ENCODE measurements at places on chromosomes 3 and 15.

GRCh38 chr15:42101861-42102260 is 7.5 kb upstream of the PLA2G4D start:
- DNase-seq = no peak

GRCh38 chr3:45978006-45978761 is 17.4 kb downstream of the FYCO1 start:
- DNase-seq = no peak

GRCh38 chr15:74511583-74511982 is 29.4 kb upstream of the ARID3B start:
- DNase-seq = no peak

DNA sequence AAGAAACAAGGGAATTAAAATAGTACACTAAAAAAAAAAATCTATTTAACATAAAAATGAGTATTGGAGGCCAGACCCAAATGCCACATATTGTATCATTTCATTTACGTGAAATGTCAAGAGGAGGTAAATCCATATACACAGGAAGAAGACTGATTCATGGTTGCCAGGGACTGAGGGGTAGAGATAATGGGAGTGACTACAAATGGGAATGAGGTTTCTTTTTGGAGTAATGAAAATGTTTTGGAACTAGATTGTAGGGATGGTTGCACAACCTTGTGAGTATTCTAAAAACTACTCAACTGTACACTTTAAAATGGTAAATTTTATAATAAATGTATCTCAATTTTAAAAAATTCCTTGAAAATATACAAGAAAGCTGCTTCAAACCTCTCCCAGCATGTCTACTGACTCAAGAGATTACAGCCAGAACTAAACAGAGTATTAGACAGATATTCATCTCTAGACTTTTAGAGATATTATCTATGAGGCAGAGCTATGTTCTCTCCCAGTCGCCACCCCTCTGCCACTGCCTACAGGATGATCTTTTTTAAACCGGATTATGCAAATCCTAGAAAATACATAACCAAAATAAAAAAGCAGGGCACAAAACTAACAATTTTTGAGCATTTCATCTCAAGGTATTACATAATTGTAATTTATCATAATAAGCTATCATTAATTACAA is 6.2 kb downstream of the HLTF start:
- DNase-seq = no peak

DNA sequence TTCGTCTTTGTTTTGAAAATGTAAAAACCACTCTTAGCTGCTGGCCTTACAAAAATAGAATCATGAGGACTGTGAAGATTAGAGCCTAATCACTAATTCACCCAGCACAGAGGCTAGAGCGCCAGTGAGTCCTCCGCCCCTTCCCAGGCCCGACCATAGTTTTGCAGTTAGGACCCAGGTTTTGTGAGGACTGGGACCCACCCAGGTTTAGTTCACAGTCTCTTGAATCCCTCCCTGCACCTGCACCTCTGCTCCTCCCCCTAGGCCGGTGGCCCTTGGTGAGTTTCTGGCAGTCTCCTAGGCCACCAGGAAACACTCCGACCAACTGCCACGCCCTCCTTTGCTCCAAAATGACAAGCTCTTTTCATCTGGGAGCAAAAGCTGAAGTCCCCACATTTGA is 136.0 kb upstream of the CCDC54 start:
- DNase-seq = no peak

- DNase-seq = no peak
Measured at GRCh38 chr3:25478211-25478757, 50.2 kb downstream of the RARB start.

- DNase-seq = no peak
Measured at GRCh38 chr15:63481105-63481810, 23.1 kb upstream of the USP3 start.

- no peak for DNase-seq
Measured at GRCh38 chr3:38960042-38960622, 91.6 kb downstream of the SCN11A start.
